Endothelial cell of coronary artery (primary cell): ENCODE measurements at places on chromosomes 2 and 18. TPM values are rescaled to one million over a fixed set of nuclear protein-coding genes. Genes with fewer than 3 reads are reported as not detected.

The FBXO48 gene
- total RNA-seq: 0.18 and 0.28 TPM in 2 replicates

The PFN4 gene
- 0.18 and 0.28 TPM in 2 replicates for total RNA-seq

The EML6 gene
- 0.56 and 0.63 TPM in 2 replicates for total RNA-seq

The CHRNA1 gene
- 0.09 and 0.27 TPM in 2 replicates for total RNA-seq

The SNED1 gene
- total RNA-seq: 11.2 and 23.2 TPM in 2 replicates

The SLC16A14 gene
- total RNA-seq: 0.09 and 0.18 TPM in 2 replicates

The TYMS gene
- total RNA-seq: 25.2 and 40.8 TPM in 2 replicates

The MYL1 gene
- total RNA-seq: not detected in 2 replicates

The MTHFD2 gene
- total RNA-seq: 73.3 and 153 TPM in 2 replicates

The DHRS9 gene
- under 0.01 and 17.0 TPM in 2 replicates for total RNA-seq

The SPAST gene
- 23.9 and 28.9 TPM in 2 replicates for total RNA-seq

The SGPP2 gene
- not detected in 2 replicates for total RNA-seq

The DPP10 gene
- total RNA-seq: not detected in 2 replicates

The MAL gene
- not detected in 2 replicates for total RNA-seq

The NEU2 gene
- total RNA-seq: not detected in 2 replicates

The CCDC74B gene
- total RNA-seq: 0.72 and 0.85 TPM in 2 replicates

The IMP4 gene
- total RNA-seq: 120 and 123 TPM in 2 replicates
